Dorsolateral prefrontal cortex (tissue), 122 donors: ENCODE measurements at places on chromosomes 2 and 18. TPM values are rescaled to one million over a fixed set of nuclear protein-coding genes. Genes with fewer than 3 reads are reported as not detected.

DNA sequence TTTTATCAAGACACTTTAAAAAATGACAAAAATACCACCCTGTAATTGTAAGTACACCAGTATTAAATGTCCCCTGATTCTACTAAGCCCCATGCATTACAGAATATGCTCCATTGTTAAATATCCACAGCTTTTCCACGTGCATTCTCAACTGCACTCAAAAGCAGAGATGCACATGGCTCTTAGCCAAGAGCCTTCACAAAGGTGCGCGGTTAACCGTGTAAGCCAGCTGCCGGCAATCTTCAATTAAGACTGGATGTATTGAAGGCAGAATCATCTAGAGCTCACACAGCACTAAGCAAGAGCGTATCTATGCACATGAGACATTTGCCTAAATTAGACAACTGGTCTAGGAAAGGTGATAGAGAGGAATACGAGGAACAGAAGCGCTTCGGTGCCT, 278.3 kb downstream of the NAPG start:
- no peak for DNase-seq

DNA sequence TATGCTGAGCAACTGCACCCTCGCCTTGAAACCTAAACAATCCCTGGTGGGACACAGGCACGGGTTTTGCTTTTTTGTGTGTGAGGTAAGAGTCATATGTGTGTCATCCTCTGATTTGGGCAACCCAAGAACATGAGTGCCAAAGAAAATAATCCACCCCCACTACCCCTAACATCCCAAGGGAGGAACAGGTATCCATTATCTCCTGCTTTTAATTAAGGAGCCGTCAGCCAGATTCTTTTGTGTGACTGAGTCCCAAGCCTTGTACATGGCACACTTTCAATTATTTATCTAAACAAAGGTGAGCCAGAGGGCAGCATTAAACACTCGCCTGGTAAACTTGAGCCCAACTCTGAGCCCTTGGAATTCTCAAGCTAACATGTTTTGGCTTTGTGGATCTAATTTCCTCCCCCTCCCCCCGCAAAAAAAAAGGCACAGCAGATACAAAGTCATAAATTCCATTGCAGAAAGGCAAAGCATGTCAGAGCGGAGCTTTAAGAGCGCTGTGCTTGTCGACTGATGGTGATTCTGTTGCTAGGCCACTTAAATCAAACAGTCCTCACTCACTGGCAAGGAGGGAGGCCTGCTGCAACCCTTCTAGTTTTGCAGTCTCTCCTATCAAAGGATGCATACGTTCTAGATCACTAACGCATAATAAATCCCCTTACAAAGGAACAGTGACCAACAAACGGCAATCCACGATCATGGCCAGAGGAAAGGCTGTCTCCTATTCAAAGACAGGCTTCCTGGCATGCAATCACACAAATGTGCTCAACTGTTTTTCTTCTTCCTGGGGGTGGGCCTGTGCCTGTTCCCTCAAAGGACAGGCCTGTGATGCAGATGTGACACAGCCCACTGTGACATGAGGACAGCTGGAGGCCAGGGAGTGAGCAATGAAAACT, 143.5 kb upstream of the LMAN1 start:
- DNase-seq, result no peak

GRCh38 chr2:111678651-111679050, 205.3 kb downstream of the ANAPC1 start:
- peak; percentile 17 for DNase-seq

The ALPG gene
- not detected for total RNA-seq

DNA sequence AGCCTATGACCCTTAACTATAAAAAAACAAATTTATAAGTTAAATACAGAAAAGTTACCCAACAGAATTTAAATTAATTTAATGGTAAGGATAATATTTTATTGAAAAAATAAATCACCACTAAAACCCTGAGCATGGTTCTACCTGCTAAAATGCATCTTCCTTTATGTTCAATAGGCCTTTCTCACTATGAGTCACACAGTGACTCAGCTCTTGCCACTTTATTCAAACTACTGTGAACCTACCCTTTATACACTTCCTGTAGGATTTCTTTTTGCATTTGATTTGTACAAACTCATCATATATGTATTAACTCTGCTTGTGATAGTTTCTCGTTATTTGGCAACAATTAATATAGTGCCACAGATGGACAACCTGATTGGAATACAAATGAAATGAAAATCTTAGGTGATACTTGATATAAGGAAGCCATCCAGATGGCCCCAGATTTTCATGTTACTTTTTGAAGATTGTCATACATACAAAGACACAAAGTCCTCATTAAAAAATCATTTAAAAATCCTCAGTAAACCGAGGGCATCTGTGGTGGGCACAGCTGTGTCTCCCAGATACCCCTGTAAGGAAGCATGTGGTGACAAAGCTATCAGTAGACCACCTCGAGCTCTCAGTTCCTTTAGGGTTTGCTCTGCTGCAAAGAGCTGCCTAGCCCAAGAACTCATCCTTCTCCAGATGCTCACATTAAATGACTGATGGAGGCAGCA, 55.2 kb upstream of the COBLL1 start:
- no peak for DNase-seq

DNA sequence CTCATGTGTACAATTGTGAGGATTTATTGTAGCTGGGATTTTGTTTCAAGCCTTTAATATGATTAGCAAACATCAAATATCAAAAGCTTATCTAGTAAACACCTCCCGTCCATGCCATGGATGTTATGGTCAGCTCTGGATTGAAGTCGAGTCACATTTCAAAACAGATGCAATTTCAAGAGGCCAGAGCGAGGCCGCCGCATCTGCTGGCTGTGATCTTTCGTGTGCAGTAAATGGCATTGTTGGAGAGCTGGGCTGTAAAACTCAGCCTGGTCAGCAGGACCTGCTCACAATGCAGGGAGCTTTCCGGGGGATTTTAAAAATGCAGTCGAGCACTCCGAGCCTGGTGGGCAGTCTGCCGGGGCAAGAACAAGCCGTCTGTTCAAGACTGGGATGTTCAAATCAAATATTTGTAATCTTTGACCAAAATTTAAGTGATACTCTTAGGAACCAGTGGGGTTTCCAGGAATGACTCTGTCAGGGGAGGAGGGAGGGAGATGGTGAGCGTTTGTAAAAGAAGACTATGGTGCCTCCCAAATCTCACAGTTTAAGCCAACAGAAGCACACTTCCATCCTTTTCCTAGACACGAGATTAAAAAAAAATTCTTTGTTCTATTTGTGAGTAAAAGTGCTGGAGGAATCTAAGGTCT, 97.6 kb downstream of the MYCN start:
- DNase-seq, result no peak

DNA sequence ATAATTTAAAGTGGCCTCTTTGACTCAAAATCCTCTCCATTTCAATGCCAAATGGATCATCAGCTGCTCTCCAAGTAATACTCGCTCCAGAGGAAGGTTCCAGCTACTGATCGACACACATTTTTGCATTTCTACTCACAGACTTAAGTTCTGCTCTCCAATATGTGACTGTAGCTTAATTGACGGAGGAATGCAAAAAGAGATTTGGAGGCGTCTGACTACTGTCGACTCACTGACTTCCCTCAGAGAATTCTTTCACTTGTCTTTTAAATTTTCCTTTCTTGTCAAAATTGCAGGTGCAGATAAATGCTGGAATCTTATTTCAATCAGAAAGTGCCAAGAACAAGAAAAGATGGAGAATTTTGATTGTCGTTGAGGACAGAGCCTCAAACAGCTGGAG, 84.1 kb upstream of the PAPOLG start:
- no peak for DNase-seq

The FLACC1 gene
- 10.5 TPM for total RNA-seq
